ENCODE measurements at places on chromosomes 13 and 19.

GRCh38 chr13:97885641-97886040, 67.8 kb upstream of the IPO5 start:
- DNase-seq, result no peak

DNA sequence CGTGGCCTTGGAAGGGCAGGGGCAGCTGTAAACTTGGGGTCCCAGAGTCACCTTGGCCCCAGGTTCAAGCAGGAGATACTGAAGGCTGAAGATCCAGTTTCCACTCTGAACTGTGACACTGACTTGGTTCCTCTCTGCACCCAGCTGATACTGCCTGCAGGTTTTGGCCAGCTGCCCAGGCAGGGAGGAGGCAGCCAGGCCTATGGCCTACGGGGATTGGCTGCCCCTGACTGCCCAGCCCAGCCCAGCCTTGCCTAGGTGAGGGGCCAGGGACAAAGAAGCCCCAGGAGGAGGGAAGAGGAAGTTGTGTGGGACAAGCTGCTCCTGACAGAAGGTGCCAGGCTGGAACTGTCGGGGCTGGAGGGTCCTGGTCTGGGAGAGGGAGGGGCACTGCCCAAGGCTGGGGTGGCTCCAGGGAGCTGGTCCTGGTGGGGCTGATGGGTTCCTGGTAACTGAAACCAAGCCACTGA, 51.7 kb upstream of the CYP4F8 start:
- DNase-seq, result no peak

- no peak for DNase-seq
These were observed 8.3 kb upstream of the OXGR1 start for GRCh38 chr13:97002581-97002980.

DNA sequence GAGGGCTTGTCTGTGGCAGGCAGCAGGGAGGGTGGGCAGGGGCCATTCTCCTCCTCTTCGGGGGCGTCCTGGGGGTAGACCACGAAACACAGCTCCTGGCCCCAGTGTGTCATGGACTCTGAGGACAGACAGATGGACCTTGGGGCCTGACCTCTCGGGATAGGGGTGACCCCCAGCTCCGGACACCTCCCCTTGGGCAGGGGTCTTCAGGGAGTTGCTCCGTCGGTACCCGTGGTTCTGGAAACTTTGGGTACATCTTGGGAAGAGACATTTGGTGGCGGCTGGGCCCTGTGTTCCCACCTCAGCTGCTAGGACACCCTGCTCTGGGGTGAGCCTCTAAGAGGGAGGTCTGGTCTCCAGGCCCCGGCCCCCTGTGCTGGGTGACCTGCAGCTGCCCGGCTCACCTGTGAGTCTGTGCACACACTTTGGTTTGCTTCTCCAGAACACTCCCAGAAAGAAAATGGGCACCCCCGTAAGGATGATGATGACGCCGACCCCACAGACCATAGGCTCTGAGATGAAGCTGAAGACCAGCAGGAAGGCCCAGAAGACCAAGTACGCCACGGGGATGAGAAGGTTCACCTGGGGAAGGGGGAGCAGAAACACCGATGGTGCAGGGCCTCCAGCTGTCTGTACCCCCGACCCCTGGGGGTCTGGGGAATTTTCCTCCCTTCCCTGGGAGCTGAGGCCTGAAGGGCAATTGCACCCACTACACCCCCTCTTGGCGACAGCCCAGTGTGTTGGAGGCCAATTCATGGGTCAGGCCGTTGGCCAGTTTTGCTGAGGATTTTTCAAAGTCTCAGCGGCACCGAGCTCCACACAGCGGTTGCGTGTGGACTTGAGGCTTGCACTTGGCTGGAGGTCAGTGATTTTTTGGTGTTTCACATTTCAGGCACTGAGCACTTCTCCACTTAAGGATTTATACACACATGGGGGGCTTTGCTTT, 15.0 kb downstream of the LRP3 start:
- DNase-seq, result no peak

DNA sequence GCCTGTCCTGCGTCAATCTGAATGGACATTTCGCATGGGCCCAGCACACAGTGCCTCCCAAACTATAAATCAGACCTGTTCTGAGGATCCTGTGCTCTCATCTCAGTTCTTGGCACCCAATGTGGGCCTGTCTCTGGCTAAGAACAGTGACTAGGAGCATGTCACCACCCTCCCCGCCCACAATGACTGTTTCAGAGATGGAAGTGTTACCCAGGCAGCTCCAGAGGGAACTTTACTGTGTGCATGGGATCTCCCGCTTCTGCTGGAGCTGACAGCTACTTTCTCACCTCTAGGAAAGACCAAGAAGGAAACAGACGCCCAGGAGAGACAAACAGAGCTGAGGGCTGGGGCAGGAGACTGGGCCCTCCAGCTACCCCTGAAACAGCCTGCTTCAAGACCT, 45.0 kb downstream of the KCTD15 start:
- no peak for DNase-seq

DNA sequence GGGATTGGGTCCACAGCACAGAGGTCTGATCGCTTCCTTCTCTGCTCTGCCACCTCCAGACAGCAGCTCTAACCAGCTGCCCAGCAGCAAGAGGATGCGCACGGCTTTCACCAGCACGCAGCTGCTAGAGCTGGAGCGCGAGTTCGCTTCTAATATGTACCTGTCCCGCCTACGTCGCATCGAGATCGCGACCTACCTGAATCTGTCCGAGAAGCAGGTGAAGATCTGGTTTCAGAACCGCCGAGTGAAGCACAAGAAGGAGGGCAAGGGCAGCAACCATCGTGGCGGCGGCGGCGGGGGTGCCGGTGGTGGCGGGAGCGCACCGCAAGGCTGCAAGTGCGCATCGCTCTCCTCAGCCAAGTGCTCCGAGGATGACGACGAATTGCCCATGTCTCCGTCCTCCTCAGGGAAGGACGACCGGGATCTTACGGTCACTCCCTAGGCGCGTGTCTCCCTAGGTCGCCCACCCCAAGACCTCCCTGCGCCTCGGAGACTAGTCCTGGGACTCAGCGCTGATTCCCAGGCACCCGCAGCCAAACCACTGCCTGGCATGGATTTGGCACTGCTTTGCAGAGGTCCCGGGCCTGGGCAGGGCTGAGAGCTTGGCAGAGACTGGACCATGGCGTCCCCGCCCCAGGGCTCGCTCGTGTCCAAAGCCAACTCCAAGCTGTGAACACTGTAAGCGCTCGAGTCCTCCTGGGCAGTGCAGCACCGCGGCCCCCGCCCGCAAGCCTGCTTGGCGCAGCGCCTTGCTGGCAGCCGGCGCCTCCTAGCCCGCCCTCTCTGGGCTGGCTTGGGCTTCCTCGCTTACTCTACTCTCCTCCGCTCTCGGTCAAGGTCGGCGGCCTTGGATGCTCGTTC, 1.5 kb downstream of the GSX1 start:
- no peak for DNase-seq
